ENCODE measurements at places on chromosomes 7 and 10. TPM values are rescaled to one million over a fixed set of nuclear protein-coding genes. Genes with fewer than 3 reads are reported as not detected.

C7orf33 gene
- not detected for polyA plus RNA-seq

CHCHD1 gene
- 21.0 TPM for polyA plus RNA-seq

GRCh38 chr7:66699998-66700397 is 40.5 kb upstream of the RABGEF1 start:
- no peak for DNase-seq
- H3K4me3 ChIP-seq, result no peak overlapping the region
- H3K36me3 ChIP-seq, result peaks cover 7% of the 10 kb centered on the region
- H3K27me3 ChIP-seq, result no peaks in the 10 kb centered on the region
- no peak overlapping the region for H3K27ac ChIP-seq

GRCh38 chr7:22826593-22826992 is 3.9 kb upstream of the TOMM7 start:
- no peak overlapping the region for H3K4me3 ChIP-seq
- DNase-seq, result no peak
- peaks cover under 1% of the 10 kb centered on the region for H3K4me1 ChIP-seq
- no peak overlapping the region for H3K27ac ChIP-seq
- no peaks in the 10 kb centered on the region for H3K36me3 ChIP-seq
- H3K27me3 ChIP-seq, result no peaks in the 10 kb centered on the region

- H3K27me3 ChIP-seq, result no peaks in the 10 kb centered on the region
- H3K4me3 ChIP-seq, result no peak overlapping the region
- DNase-seq, result no peak
Observed at GRCh38 chr10:21520949-21521348, 4.5 kb downstream of the SKIDA1 start.
